ENCODE measurements at places on chromosomes 7 and 10.

DNA sequence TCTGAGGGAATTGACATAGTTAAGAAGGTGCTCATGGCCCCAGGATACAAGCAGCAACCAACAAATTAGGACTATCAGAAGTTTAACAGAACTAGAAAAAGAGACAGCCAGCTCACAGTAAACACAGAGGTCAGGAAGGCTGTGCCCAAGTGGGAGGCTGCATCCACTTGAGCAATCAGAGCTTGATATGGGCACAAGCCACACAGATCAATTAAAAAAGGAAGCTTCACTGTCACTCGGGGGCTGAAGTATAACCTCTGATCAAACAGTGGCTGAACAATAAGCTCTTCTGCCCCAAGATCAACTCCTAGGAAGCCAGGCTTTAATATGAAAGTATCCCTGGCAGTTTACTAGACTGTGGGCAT, 40.0 kb downstream of the ZNF438 start:
- H3K4me3 ChIP-seq = no peak overlapping the region
- no peaks in the 10 kb centered on the region for H3K27me3 ChIP-seq
- no peaks in the 10 kb centered on the region for H3K36me3 ChIP-seq
- DNase-seq = no peak
- H3K27ac ChIP-seq = no peak overlapping the region

- no peak for DNase-seq
- H3K4me1 ChIP-seq = no peaks in the 10 kb centered on the region
- no peaks in the 10 kb centered on the region for H3K36me3 ChIP-seq
Observed at GRCh38 chr10:75353183-75353582, 48.4 kb downstream of the ZNF503 start.

DNA sequence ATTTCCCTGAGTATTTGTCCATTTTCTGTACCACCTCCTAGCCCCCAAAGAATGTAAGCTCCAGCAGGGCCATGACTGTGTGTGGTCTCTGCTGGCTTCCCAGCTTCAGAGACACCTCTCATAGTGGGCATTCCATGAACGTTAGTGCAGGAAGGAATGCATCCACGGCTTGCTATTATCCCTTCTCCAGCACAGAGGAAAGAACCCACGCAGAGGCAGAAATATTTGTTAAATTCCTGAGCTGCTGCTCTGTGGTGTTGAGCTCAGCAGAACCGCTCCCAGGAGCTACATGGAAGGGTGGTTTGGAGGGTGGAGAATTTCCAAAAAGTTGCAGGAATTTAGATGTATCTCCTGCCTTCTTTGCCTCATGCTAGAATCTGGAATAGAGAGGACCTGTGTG, 275.2 kb downstream of the POU6F2 start:
- no peaks in the 10 kb centered on the region for H3K36me3 ChIP-seq
- DNase-seq = no peak
- H3K4me3 ChIP-seq = no peak overlapping the region
- H3K27me3 ChIP-seq = peaks cover 3% of the 10 kb centered on the region

DNA sequence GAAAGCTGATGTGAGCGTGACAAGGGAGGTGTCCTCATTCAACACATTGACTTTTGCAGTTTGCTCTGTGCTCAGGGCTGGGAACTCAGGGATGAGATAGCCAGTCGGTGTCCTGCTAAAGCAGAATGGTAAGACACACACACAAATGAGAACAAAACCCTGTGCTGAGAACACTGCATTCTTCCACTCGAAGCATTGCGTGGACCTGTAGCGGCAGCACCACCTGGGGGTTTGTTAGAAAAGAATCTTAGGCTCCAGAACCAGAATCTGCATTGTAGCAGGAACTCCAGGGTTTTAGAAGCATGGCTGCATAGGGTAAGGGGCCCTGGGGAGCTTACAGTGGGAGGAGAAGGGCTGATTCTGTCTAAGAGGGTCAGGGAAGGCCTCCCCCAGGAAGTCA, 21.5 kb upstream of the OGDHL start:
- H3K36me3 ChIP-seq = no peaks in the 10 kb centered on the region
- no peak overlapping the region for H3K4me3 ChIP-seq
- no peak for DNase-seq
- H3K27ac ChIP-seq = no peak overlapping the region
- no peaks in the 10 kb centered on the region for H3K27me3 ChIP-seq

GRCh38 chr7:89958525-89959068, 195.7 kb upstream of the STEAP1 start:
- no peak for DNase-seq
- H3K27ac ChIP-seq = no peak overlapping the region
- no peaks in the 10 kb centered on the region for H3K4me1 ChIP-seq

Measured in naive thymus-derived CD4-positive, alpha-beta T cell (primary cell).